Daoy (cell line): ENCODE measurements at places on chromosomes 1 and 21. TPM values are rescaled to one million over a fixed set of nuclear protein-coding genes. Genes with fewer than 3 reads are reported as not detected.

DNA sequence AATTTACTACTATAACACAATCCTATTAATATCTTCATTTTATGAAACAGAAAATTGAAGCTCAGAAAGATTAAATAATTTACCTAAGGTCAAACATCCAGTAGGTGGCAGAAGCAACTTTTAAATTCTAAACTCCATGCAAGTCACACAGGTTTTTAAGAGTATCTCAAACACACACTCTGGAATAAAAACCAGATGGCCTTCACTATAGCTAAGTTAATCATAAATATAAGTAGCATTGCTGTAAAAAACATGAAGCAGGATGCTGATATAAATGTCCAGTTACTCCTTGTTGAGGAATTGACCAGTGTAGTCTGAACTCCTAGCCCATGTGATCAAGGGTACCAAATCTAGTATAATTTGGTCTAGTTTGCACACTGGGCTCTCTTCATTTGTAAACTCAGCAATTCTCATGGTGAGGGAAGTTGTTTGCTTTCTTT, 9.4 kb upstream of the FMO3 start:
- DNase-seq, result no peak

Gene A3GALT2
- not detected in 2 replicates for total RNA-seq

GRCh38 chr1:153422450-153423068, 6.2 kb downstream of the S100A7A start:
- peak; percentile 63 for DNase-seq

Gene MTARC2
- 1.8 and 3.8 TPM in 2 replicates for total RNA-seq

GRCh38 chr1:29237129-29237821, 953 bp downstream of the PTPRU start:
- DNase-seq, result peak; percentile 61

DNA sequence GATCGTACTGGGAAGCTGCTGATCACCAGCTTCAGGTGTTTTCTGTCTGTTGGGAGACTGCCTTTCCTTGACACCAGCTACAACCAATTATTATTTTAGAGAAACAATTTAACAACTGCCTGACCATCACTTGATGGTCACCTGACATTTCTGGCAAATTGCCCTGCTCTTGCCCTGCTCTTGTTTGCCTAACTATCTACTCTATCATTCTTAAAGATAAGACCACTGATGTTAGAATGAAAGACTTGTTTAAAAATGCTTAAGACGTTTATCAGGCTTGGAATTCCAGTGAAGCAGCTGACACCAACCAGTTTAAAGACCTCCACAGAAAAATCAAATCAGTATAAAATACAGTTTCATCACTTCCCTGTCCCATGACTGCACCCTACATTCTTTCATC, 423.3 kb upstream of the CAMK1G start:
- DNase-seq, result no peak

GRCh38 chr21:38849776-38850175, 44.0 kb downstream of the ETS2 start:
- no peak for DNase-seq

GRCh38 chr1:177044390-177044789, 120.1 kb downstream of the ASTN1 start:
- no peak for DNase-seq

DNA sequence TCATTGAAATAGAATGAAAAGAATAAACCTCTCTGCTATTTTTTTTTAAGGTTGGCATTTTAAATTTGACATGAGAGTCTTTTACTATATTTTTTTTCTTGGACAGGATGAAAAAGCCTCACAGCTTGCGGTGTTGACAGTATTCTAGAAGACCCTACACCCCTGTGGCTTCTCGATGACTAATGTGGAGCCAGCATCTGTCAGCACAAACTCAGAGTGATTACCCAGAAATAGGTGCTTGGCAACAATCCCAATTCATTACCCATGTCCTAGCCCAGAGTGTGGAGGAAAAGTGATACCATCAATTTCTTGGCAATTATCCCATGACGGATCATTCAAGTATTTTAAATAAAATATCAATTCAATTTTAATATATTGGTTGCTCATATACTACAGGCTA, 186.8 kb upstream of the MAP1LC3C start:
- peak; percentile 48 for DNase-seq
